ENCODE measurements at places on chromosomes 4 and X.

GRCh38 chr4:10047967-10048366, 26.7 kb upstream of the SLC2A9 start:
- DNase-seq = no peak

DNA sequence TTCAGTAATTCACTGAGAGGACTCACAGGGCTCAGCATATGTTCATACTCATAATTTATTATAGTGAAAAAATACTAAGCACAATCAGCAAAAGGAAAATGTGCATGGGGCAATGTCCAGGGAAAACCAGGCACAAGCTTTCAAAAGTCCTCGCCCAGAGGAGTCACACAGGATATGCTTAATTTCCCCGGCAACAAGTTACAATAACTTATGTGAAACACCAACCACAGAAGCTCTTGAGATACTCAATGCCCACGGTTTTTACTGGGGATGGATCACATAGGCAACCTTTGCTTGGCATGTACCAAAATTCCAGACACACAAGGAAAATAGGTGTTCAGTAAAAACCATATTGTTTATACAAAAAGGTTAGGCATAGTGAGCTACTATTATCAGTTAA, 38.5 kb upstream of the STPG2 start:
- no peak for DNase-seq

DNA sequence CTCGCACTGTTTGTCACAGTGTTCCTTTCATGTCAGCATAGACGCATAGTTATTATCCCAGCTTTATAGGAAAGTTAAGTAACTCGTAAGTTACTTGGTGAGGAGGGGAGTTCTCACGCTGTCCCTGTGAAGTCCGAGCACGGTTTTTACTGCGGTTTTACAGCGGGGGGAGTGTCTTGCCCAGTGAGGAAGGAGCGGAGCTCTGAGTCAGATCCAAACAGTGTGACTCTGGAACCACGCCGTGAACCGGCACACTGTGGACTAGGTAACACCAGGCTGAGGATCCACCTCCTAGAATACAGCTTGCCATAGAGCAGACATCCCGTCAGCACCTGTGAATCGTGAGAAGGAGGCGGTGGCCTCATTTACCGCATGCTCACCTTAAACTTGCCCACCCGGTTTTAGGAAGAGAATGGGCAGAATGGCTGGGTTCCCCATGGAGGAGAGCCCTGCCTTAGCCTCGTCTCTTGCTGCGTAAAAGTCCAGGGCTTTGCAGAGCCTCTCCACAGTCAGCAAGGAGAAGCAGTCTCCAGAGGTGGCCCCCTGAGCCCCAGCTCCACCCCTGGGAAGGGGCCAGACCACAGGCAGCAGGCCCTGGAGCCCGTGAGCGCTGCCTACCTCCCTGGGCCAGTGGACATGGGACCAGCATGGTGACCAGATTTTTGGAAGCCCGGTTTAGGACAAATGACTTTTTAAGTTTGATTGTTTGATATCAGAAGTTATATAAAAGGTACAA, 40.2 kb upstream of the HGFAC start:
- no peak for DNase-seq

DNA sequence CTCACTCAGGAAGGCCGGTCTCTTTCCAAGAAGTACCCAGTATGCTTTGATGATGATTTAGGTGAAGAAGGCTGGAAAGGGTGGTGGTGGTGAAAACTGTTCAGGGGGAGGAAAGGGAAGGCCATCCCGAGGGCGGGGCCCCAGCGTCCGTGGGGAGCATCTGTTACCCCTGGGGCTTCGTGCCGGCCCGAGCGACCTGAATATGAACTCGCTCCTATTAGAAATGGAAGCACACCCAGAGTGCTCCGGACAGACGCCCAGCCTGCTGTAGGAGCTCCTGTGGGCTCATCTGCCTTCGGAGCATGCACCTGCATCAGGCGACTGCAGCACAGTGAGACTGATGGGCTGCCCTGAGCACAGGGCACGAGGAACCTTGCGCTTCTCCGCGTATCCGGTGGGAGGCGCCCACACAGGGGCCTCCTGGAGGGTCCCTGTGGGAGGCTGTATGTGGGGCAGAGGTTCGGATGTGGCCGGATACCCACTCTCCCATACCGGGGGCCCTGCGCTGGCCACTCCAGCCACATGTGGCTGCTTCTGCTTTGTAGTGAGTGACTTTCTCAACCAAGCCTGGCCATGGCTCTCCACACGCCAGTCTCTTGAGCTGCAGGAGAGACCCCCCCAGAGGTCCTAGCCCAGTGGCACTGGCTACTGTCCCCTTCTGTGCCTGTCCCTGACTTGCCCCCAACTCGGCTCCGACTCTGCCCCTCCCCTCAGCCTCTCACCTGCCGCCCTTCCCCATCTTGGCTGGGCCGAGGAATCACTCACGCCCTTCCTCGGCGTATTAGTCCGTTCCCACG, 36.7 kb downstream of the FGFRL1 start:
- no peak for DNase-seq

GRCh38 chrX:101708163-101708562, 48.5 kb upstream of the ARMCX2 start:
- DNase-seq = no peak

- no peak for DNase-seq
Measured at GRCh38 chr4:29311247-29311646, 1408.9 kb upstream of the PCDH7 start.

- no peak for DNase-seq
Measured at GRCh38 chr4:2723751-2724150, 32.4 kb downstream of the TNIP2 start.

- no peak for DNase-seq
Measured at GRCh38 chrX:67922966-67923365, 379.1 kb downstream of the AR start.

- DNase-seq = no peak
Measured at GRCh38 chr4:101286663-101287062, 60.7 kb downstream of the PPP3CA start.

DNA sequence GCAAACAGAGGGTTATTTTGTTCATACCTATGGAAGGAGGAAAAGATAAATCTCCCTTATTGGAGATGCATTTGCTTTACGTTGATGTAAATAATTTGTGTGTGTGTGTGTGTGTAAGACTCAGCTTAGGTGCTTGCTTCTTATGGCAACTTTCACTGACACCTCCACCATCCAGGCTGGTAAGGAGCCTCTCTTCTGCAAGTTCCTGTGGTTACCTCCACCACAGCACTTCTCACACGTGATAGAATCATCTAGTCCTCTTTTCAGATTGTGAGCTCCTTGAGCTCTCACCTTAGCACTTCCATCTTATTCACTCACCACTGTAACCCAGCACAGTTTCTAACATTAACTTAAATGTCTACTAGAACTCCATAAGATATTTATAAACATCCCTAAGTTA, 553.7 kb downstream of the FGF13 start:
- DNase-seq = no peak

GRCh38 chr4:14254252-14254651, 626.7 kb upstream of the BOD1L1 start:
- DNase-seq = no peak

GRCh38 chrX:38236901-38237615, 16.4 kb upstream of the SRPX start:
- DNase-seq = no peak

DNA sequence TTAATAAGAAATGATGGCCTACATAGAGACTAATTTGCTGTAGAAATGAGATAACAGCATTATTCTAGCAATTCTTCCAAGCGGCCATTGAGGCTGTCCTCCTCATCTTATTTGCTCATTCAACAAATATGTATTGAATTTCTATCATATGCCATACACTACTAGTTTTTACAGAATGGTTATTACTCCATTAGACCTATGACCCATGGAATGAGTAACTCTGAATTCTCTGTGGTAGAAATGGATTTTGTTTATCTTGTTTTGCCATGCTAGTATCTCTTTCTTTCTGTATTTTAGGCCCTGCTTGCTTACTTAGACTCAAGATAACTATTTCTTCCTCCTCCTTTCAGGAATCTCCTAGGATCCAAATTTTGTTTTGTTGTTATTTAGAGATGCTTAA, 103.5 kb downstream of the RPA4 start:
- no peak for DNase-seq

Measured in activated naive CD8-positive, alpha-beta T cell treated with anti-CD3 and anti-CD28 coated beads, Interleukin-2, amount 50 U/mL, for 16 hours (primary cell).